Vagina (tissue), 2 donors: ENCODE measurements at places on chromosomes 6 and 20. TPM values are rescaled to one million over a fixed set of nuclear protein-coding genes. Genes with fewer than 3 reads are reported as not detected.

The IFNGR1 gene
- 76.6 TPM for total RNA-seq

The VIP gene
- total RNA-seq = 68.0 TPM

The KCNQ2 gene
- total RNA-seq = 1.2 TPM

The LY6G6F gene
- not detected for total RNA-seq

The VGLL2 gene
- not detected for total RNA-seq

The BPIFB4 gene
- not detected for total RNA-seq

The CLDN20 gene
- not detected for total RNA-seq

The RIMS1 gene
- total RNA-seq = 5.2 TPM

The MLN gene
- total RNA-seq = not detected

DNA sequence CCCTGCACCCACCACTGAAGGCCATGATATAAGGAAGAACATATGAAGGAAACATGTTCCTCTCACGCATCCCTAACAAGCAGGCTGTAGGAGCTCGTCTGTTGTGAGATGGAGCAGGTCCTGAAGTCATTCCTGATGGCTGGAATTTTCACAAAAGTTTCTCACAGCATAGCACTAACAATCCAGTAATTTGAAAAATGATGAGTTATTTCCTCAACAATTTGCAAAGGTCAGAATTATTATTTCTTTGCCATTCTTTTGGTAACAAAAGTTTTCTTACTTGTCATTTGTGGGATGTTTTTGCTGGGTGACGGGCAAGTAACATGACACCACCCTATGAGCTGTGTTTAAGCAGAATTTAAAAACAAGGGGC is 27.6 kb upstream of the FRMD1 start:
- DNase-seq = no peak

- DNase-seq = no peak
Measured at GRCh38 chr6:69988458-69989126, 122.2 kb downstream of the COL19A1 start.

GRCh38 chr6:40856271-40856670 is 182.8 kb downstream of the UNC5CL start:
- no peak for DNase-seq

GRCh38 chr6:163583558-163583957 is 169.0 kb downstream of the QKI start:
- no peak for DNase-seq

DNA sequence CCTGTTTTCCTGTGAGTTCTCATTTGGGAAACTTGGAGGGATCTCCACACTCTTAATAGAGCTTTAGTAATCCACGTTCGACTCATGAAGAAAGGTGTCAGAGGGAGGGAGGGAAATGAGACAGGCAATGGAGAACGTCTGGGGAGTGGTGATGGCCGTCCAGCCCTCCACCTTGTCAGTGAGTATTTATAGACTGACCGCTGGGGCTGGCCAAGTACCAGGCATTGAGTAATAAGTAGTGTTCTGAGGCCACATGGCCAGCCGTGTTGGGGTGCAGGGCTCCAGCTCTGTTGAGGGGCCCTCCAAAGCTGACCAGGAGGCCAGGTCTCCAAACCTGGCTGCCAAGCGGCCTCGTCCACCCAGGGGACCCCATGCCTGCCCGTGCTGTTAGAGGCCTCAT is 11.3 kb upstream of the DSN1 start:
- DNase-seq = no peak

DNA sequence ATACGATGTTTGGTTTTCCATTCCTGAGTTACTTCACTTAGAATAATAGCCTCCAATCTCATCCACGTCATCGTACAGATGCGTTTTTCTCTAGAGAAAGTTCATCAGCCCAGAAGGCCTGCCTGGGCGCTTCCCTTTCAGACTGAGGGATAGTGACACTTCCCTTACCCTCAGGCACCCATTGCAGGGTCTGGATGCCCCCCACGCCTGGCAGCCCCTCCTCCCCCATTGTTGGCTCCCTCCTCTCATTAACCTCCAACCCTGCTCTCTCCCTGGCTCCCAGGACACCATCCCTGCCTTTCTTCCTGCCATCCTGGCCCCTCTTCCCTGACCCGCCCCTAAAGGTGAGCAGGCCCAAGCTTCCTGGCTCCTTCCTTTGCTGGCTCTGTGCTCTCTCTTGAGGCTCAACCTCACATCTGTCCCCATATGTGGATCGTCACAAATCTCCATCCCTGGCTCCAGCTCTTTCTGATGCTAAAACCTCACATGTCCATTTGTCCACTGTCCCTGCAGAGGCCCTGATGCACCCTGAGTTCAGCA is 145.2 kb downstream of the SYCP2 start:
- DNase-seq = no peak

DNA sequence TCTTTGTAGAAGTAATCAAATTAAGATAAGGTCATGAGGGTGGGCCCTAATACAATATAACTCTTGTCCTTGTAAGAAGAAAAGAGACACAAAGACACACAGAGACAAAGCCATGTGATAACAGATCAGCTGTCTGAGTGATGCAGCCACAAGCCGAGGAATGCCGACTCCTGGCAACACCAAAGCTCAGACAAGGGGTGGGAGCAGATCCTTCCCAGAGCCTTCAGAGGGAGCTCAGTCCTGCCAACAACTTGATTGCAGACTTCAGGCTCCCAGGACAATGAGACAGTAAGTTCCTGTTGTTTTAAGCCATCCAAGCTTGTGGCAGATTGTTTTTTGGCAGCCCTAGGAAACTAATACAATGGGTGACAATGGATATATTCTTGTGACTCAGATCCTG is 325.0 kb upstream of the AGPAT4 start:
- no peak for DNase-seq

- DNase-seq = no peak
Measured at GRCh38 chr6:143270026-143270425, 180.5 kb downstream of the ADAT2 start.

- DNase-seq = no peak
Measured at GRCh38 chr6:148599967-148600426, 146.8 kb upstream of the UST start.

- no peak for DNase-seq
Measured at GRCh38 chr6:14743144-14743473, 502.8 kb upstream of the JARID2 start.

GRCh38 chr20:57871237-57871632 is 161.4 kb upstream of the PMEPA1 start:
- DNase-seq = peak; percentile 40

GRCh38 chr6:126152372-126152745 is 166.0 kb downstream of the TRMT11 start:
- DNase-seq = no peak

- DNase-seq = no peak
Measured at GRCh38 chr6:110628330-110628729, 151.9 kb upstream of the SLC22A16 start.

DNA sequence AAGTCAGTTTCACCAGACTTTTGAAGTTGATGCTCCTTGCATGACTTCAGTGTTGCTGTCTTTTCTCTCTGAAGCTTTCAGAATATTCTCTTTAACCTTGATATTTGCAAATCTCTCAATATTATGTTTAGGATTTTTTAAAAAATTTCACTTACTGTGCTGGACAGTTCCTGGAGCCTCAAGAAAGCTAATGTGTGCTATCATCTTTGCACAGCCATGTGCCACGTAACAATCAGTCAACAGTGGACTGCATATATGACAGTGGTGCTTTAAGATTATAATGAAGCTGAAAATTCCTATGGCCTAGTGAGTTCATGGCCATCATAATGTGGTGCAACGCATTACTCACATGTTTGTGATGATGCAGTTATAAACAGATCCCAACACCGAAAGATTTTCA is 59.1 kb upstream of the OGFRL1 start:
- no peak for DNase-seq

DNA sequence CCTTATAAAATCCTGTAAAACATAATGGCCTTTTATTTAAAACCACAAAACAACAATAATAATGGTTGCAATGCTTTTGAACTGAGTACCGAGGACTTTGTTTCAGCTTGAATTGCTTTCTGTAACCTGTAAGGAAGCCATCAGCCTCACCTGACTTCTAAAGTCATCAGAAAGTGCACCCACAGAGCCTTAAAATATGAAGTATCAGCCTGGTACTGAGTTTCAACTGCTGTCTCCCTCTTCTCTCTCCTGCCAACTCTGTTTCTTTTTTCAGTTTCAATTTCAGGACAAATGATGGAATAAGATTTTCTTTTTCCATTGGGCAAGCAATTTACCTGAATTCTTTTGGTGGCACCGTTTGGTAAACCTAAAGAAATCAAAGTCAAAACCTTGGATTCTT is 119.4 kb downstream of the PHACTR1 start:
- no peak for DNase-seq

DNA sequence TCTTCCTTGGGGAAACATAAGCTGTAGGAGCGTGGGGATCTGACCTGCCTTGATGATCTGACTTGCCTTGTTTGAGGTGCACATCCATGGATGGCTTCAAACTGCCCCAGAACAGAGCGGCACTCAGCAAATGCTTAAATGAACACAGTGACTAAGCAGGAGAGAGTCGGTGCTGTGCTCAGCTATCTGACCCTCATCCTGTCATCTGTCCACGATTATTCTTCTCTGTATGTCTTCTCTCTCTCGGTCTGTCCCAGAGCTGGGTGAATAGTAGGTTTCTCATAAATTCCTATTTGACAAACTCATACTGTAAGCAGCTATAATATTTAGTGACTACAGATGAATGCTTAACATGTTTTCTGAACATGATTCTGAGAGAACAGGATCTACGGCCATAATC is 37.3 kb downstream of the TRAM2 start:
- no peak for DNase-seq

DNA sequence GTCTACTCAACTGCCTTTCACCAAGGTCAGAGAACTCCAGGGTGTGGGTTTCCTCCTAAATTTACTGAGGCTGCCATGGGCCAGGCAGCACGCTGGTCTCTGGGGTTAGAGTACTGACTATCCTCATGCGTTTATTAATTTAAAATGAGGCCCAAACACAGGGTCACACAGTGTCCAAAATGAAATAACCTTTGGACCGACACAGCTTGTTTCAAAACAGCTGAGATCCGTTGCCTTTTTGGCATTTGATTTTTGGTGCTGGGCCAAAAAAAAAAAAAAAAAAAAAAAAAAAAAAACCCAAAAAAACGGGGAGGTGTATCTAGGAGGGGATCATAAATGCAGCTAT is 14.6 kb upstream of the TOX2 start:
- DNase-seq = no peak

- DNase-seq = no peak
Measured at GRCh38 chr20:19071446-19071725, 141.1 kb upstream of the SLC24A3 start.

- DNase-seq = no peak
Measured at GRCh38 chr6:156980948-156981347, 203.8 kb downstream of the ARID1B start.

DNA sequence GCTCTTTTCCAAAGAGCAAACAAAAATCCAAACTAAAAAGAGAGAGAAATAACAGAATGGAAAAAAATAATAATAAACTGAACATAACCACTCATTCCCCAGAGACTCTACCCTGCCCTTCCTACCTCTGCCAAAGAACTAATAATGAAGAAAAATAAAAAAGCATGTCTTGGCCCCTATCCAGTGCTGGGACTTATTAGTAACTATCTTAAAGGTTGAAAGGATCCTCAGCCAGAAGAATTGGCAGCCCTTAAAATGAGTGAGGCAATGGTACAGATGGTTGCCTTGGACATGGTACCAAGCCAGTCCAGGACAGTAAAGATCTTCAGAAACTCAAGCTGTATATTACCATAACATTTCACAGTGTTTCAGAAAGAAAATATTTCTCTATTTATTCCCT is 279.3 kb downstream of the HACE1 start:
- no peak for DNase-seq

- no peak for DNase-seq
Measured at GRCh38 chr20:49570828-49571552, 3.1 kb upstream of the PTGIS start.
